ENCODE measurements at places on chromosomes 16 and 17.
A peak's percentile ranks its signal among the peaks of the same experiment; 100 is the strongest.

GRCh38 chr17:9684955-9685621 is 39.8 kb downstream of the USP43 start:
- DNase-seq, result no peak

DNA sequence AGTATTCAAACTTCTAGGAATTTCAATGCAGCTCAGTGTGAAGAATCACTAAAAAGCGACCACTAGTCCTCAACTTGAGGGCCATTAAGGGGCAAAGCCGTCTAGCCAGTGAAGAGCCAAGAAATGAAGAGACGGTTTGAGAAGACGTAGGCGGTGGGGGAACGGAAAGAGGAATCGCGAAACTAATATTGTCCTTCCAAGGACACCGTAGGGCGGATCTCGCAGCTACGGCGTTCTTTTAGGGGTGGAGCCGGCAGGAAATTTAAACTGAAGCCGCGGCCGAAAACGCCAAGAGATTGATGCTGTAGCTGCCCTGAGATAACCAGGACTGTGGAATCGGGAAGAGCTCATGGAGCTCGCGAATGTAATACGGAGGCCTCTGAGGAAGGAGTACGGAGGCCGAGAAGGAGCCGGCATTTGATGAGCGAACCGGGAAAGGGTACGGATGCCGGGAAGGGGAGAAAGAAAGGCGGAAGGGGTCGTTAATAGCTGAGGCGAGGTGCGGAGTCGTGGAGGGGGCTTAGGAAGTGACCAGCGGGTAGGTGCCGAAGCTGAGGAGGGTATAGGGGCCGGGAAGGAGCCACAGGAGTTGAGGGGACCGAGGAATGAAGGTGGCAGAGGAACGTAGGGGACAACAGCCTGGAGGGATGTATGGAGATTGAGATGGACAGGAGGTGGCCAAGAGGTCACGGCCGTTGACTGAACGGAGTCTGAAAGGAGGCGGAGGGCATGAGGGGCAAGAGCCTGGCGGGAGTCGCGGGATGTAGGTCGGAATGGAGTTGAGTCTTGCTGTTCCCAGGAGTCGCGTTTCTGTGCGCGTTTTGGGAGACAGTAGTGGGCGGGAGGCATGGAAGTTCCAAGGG is at the start of gene DBF4B:
Gene DBF4B, plus strand, starts transcription at position 265 of the 863 bp plus-strand sequence. Its CDS starts 156 bp downstream, at position 421.
- peak; percentile 75 for DNase-seq

GRCh38 chr17:37787055-37787757 is 42.3 kb upstream of the HNF1B start:
- DNase-seq, result no peak

DNA sequence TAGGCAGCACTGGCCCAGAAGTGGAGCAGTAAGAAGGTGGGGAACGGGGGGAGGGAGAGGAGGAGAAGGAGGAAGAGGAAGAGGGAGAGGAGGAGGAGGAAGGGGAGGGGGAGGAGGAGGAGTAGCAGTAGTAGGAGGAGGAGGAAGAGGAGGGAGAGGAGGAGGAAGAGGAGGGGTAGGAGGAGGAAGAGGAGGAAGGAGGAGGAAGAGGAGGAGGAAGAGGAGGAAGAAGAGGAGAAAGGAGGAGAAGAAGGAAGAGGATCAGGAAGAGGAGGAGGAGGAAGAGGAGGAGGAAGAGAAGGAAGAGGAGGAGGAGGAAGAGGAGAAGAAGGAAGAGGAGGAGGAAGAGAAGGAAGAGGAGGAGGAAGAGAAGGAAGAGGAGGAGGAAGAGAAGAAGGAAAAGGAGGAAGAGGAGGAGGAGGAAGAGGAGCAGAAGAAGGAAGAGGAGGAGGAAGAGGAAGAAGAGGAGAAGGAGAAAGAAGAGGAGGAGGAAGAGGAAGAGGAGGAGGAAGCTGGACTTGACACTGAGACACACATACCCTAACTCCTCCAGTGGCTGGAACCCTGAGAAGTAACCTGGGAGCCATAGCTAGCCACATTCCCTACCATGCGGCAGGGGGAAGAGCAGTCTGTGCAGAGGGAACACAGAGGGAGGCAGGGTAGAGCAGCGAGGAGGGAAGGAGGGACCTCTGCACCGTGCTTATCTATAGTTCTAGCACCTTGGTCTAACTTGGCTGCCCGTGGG is 35.8 kb downstream of the LRRC75A start:
- DNase-seq, result no peak

- no peak for DNase-seq
Measured at GRCh38 chr16:6335072-6335471, 997.6 kb upstream of the RBFOX1 start.

DNA sequence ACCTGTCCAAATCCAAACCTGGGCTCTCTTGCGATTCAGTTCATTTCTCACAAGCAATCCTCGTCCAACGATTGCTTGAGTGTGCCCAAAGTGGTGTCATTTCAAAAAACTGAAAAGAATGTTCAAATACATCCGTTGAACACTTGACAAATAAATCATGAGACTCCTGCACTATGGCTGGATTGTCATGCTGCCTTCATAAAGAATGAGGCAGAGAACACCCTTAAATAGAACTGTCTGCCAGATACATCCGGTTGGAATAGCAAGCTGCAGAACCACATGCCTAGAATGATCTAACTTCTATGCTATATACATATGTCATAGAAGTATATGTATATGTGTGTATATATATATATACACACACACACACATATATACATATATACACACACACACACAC is 55.4 kb upstream of the HAPSTR1 start:
- DNase-seq, result no peak

DNA sequence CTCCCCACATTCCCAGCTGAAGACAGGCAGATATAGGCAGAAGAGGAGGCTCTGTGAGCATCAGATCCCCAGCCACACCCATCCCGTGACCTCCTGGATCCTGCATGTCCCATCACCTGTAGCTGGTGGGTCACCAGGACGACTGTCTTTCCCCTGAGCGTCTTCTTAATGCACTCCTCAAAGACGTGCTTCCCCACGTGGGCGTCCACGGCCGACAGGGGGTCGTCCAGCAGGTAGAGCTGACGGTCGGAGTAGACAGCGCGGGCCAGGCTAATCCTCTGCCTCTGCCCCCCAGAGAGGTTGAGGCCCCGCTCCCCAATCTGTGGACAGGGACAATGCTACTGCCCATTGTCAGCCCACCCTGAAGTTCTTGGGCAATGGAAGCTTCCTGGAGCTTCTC is 40.5 kb downstream of the ABCC12 start:
- DNase-seq, result no peak

DNA sequence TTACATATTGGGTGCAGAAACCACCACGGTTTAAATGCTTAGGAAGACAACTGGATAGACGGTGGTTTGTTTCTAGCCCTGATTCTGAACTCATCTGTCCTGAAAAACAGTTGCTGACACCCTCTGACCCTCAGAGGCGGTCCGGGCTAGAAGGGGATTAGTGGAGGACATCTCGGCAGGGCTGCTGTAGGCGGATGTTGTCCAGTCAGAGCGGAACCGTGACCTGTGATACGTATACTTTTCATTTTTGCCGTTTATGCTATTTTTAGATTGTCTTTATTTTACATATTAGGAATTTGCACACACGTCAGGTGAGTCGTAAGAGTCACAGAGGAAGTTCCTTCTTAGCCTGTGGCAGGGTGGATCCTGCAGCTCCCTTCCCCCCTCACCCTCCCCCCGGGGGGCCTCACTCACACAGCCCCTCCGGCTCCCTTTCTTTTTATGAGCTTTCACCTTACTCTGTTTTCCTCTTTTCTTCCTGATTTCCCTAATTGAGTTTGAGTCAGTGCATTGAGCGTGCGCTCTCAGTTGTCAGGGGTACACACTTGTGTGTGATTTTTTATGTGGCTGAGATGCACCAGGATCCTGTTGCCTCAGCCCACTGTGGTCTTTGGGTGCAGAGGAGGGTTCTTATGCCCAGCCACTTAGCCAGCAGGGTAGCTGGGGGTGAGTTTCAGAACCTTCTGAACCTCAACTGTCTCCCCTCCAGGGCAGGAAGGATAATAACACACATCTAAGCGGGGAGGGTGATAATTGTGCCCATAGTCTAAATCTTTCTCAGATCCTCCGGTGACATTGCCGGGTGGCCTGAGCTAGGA is 211.1 kb upstream of the CHMP6 start:
- no peak for DNase-seq

DNA sequence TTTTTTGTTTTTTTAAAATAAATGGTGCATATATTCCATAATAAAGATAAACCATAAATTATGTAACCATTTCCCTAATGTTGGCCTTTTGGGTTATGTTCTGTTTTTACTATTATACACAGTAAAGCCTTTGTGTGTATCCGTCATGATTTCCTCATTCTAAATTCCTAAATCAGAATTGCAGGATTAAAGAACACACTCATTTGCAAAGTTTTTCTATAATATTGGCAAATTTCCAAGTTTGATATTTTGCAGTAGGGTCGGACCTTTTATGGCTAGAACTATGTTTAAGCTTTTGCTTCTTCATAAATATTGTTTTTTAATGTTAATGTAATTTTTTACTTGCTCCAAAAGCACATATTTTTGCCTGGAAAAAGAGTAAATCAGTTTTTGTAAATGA is 16.6 kb downstream of the GOSR1 start:
- no peak for DNase-seq

- no peak for DNase-seq
Measured at GRCh38 chr16:27434141-27435051, 32.4 kb downstream of the IL21R start.

DNA sequence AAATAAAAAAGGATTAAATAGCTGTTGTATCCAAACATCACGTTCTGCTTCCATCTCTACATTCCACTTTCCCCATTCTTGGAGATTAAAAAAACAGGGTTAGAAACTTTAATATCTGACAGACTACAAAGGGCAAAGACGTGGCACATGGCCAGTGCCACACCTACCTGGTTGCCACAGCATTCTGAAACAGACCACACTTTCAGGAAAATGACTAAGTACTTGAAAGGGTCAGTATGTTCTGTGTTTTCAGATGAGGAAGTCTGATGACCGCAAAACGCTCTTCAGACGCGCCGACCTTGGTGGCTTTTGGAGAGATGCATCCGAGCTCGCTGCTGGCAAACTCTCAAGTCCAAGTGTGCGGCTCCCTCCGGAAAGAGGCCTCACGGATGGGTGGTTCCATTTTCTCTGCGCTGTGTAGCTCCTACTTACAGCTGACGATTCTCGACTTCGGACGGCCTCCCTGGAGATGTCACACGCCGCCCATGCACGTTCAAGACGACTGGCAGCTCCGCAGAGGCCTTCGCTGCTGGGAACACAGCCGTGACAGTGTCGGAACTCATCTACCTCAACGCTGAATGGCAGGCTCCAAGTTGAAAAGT is 15.5 kb downstream of the MAP1LC3B start:
- DNase-seq, result no peak

DNA sequence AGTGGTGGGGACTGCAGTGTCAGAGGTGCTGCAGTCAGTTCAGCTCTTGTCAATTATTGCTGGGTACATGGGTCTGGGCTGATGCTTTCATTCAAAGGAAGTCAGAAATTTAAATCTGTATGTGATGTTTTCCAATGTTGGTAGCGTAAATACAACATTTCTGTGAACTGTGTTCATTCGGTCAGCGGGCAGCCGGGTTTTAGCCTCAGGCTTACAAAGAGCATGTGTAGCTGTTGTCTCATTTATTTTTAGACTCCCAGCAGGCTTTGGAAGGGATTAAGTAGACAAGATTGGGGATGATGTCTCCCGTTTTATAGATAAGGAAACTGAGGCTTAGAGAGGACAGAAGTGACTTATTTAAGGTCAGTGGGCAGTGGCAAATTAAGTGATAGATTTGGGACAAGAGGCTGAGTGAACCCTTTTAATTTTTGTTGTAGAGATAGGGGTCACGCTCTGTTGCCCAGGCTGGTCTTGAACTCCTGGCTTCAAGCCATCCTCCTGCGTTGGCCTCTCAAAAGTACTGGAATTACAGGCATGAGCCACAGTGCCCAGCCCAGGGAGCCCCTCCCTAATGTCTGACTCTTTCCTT is 8.1 kb downstream of the AQP8 start:
- no peak for DNase-seq

DNA sequence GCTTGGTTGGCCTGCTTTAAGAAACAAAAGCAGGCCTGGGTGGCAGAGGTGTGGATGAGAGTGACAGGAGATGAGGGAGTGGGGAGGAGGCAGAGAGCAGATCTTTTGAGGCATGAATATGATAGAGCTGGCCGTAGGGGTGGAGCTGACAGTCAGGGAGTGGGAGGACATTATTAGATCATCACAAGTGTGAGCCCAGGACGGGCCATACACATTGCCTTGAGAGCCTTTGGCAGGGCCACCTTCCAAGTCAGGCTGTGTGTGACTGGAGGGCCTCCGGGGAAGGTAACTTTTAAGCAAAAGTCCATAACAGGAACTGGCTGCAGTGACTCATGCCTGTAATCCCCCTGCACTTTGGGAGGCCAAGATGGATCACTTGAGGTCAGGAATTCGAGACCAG is 26.3 kb downstream of the GINS3 start:
- no peak for DNase-seq

GRCh38 chr16:3012828-3013420 is at the start of gene CLDN9:
CLDN9 (plus strand) TSS chr16:3012923; CDS start chr16:3013363, 440 bp downstream.
- peak; percentile 77 for DNase-seq

DNA sequence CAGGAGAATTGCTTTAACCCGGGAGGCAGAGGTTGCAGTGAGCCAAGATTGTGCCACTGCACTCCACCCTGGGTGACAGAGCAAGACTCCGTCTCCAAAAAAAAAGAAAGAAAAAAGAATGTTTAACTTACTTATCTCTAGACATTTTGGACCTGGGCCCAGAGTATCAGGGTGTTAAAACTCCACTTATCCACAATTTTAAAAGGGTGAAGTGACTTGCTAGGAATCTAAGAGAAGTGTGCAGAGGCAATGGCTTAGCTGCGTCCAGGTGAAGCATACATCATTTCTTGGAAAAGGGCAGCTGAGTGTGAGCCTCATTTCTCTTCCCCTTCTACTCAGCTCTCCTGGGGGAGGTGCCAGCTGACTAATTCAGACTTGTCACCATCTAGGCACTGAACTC is 25.1 kb downstream of the ALDH3A2 start:
- no peak for DNase-seq

GRCh38 chr17:50837286-50837979 is 2.0 kb downstream of the WFIKKN2 start:
- no peak for DNase-seq

- DNase-seq, result no peak
Measured at GRCh38 chr16:48613061-48613957, 3.3 kb upstream of the N4BP1 start.

DNA sequence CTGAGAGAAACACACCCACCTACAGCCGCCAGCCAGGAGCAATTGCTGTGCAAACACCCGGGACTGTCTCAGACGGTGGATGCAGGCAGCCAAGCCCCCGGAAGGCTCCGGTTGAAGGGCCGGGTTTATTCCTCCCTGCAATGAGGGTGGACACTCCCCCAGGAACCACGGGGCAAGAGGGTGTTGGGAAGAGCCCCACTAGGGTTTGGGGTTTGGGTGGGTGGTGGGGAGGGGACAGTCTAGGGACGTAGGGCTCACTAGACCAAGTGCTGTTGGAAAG is 19.2 kb downstream of the JPH3 start:
- DNase-seq, result no peak

GRCh38 chr16:51707666-51708065 is 556.6 kb upstream of the SALL1 start:
- no peak for DNase-seq

- DNase-seq, result no peak
Measured at GRCh38 chr17:33725675-33726271, 432.7 kb upstream of the ASIC2 start.

GRCh38 chr17:41583137-41584127 is 3.3 kb downstream of the KRT14 start:
- no peak for DNase-seq
